D341Med (cell line): ENCODE measurements at places on chromosomes 6 and 20.

DNA sequence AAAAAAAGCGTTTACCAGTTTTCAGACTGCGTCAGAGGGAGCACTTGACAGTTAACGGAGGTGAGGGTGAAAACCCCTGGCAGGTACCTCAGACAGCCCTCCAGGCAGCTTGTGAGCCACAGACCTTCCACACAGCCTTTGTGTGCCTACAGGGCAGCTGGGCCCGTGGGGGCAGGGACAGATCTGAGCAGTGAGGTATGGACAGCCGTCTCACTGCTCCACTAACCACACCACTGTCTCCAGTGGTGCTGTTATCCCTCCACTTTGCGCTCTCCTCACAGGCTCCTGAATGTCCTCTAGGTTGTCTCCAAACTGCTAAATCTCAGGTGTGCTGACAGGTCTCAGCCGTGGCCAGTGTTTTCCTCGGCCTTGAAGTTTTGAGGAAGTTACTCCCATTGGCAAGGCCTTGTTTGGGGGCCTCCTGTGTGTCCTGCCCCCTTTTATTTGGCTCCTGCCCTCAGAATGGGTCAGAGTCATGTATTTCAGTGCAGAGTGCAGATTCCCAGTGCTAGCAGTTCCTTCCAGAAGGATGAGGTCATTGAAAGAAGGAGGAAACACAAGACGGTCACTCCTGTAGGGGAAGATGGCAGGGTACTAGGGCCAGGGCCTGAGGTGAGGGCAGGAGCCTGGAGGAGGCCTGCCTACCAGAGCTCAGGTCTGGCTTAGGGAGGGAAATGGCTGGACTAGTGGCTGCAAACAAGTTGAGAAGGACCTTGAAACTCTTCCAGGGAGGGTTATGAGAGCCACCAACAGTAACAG, 11.8 kb downstream of the GFRA4 start:
- DNase-seq: no peak

DNA sequence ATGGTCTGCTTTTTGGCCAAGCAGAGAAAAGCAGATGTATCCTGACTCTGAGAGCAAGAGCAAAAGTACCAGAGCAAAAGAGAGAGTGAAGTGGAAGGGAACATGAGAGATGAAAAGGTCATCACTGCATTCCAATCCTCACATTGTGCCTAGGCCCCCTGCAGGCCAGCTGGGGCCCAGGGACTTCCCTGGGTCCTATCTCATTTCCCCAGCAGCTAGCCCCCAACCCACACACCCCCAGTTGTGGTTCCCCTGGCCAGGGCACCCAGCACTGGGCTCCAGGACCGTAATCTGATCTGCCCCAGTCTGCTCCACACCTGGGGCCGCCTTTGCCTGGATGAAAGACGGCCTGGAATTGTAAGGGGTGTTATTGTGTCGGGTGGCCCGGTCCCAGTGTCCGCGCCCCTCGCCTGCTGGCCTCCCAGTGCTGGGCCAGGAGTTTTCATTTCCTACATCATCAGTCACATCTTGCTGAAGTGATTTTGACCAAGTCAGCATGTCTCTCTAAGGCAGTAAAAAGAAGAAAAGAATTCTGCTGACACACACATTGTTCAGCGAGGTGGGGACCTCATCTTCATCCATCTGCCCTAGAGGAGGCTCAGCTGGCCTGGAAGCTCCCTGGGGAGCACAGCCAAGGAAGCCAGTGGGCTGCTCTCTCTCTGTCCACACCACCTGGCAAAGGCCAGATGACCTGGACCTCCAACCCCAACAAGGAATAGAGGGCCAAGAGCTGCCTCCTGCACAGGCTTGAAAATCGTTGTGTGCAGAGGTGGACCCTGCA, 4.0 kb upstream of the BMP7 start:
- DNase-seq: no peak

GRCh38 chr20:57589728-57590484, 29.0 kb downstream of the PCK1 start:
- no peak for DNase-seq

DNA sequence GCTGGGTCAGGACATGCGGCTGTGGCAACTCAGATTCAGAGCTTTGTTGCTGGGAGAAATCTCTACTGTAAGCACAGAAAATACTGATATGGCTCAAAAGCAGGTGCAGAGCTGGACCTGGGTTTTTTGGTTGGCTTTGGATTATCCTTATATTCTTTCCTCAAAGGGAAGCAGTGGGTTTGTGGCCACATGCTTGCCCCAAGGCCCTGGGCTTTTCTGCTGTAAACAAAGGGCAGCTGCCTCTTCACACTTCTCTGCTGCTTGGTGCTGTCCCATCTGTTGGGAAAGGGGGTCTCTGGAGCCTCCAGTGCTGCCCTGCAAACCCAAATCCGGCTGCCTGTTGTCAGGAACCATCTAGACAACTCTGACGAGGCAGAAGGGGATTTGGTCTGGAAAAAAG, 52.4 kb downstream of the ANKRD6 start:
- no peak for DNase-seq

DNA sequence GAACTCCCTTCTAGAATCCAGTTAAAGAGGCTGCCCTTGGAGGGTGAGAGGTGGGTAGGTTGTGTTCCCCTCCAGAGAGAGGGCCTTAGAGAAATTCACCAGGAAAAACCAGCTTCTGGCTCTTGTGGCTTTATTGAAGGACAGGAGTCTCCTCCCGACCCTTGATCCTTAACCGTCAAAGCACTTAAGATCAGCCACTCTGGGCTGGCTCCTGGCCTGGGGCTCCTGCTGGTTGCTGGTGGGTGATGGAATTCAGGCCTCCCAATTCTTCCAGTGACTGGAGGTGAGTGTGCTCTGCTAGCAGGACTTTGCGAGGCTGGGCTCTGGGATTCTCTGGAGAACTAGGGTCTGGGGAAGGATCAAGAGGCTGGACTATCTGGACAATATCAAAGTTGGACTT, 75.6 kb upstream of the LGSN start:
- no peak for DNase-seq
